ENCODE measurements at places on chromosomes 5 and 9.

- peak; percentile 65 for DNase-seq
Measured at GRCh38 chr9:91833878-91834255, 116.2 kb downstream of the ROR2 start.

- DNase-seq = no peak
Measured at GRCh38 chr9:133057006-133057405, 4.8 kb upstream of the CEL start.

- DNase-seq = no peak
Measured at GRCh38 chr5:175573493-175574269, 84.2 kb upstream of the HRH2 start.

GRCh38 chr5:43236653-43237355 lies 44.8 kb downstream of the NIM1K start:
- no peak for DNase-seq

DNA sequence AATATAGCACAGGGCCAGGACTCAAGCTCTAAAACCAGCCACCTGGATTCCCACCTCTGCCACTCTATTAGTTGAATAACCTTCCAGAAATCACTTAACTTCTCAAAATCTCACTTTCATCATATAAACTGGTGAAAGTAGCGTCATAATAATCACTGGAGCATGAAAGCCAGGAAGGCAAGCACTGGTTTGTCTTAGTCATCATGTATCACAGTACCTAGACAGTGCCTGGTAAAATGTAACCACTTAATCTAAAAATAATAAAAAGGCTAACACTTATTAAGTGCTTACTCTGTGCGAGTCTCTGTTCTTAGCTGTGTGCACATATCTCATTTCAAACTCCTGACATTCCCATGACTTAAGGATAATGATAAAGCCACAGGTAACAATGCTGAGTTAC lies 109.4 kb downstream of the ASTN2 start:
- no peak for DNase-seq

- DNase-seq = no peak
Measured at GRCh38 chr9:30661925-30662324, 1722.5 kb upstream of the ACO1 start.

DNA sequence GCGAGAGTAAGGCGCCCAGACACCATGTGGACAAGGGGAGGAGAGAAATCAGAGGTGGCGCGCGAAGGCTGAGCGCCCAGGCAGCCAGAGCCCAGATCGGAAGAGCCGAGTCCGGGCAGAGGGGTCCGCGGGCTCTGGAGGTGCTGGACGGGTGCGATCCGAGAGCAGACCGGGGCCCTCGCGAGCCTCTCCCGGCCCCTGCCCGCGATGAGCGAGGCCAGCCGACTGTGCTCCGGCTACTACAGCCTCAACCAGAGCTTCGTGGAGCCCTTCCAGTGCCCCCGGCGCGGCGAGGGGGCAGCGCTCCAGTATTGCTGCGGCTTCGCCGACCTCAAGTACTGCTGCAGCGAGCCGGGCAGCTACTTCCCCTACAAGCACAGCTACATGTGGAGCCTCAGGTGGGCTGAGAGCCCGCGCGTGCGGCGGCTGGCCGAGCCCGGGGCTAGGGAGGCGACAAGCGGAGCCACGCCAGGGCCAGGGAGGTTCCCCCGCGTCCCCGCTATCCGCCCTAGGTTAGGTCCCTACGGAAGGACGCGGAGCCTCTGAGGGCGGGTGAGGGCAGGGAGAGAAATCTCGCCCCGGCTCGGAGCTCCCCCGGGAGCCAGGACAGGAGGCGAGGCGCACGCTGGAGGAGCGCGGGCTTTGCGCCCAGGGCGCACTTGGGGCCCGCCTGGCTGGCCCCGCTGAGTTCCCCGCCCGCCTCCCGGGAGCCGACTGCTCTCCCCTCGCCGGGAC lies at the start of gene SHISAL2B:
TSS of gene SHISAL2B (plus strand) at position 87 of the 735 bp plus-strand sequence. CDS start at position 208, 121 bp downstream.
- peak; percentile 73 for DNase-seq

Data from posterior vena cava (tissue), 2 donors.